IMR-90 (cell line): ENCODE measurements at places on chromosomes 16 and 17.

GRCh38 chr17:57954397-57955182 lies 622 bp downstream of the CUEDC1 start:
- DNase-seq = peak; percentile 46

DNA sequence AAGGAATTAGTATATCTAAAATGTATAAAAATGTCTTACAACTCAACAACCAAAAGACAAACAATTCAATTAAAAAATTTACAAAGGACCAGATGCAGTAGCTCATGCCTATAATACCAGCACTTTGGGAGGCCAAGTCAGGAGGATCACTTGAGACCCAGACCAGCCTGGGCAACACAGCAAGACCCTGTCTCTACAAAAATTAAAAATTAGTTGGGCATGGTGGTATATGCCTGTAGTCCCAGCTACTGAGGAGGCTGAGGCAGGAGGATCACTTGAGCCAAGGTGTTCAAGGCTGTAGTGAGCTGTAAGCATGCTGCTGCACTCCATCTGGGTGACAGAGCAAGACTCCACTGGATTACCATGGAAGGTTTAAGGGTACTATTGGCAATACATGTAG lies 33.8 kb downstream of the ZNRF1 start:
- no peak for DNase-seq

GRCh38 chr16:69909760-69910159 lies 41.4 kb upstream of the CLEC18A start:
- DNase-seq = no peak

- no peak for DNase-seq
These were observed 194.9 kb upstream of the RBFOX1 start for GRCh38 chr16:7137560-7138330.

DNA sequence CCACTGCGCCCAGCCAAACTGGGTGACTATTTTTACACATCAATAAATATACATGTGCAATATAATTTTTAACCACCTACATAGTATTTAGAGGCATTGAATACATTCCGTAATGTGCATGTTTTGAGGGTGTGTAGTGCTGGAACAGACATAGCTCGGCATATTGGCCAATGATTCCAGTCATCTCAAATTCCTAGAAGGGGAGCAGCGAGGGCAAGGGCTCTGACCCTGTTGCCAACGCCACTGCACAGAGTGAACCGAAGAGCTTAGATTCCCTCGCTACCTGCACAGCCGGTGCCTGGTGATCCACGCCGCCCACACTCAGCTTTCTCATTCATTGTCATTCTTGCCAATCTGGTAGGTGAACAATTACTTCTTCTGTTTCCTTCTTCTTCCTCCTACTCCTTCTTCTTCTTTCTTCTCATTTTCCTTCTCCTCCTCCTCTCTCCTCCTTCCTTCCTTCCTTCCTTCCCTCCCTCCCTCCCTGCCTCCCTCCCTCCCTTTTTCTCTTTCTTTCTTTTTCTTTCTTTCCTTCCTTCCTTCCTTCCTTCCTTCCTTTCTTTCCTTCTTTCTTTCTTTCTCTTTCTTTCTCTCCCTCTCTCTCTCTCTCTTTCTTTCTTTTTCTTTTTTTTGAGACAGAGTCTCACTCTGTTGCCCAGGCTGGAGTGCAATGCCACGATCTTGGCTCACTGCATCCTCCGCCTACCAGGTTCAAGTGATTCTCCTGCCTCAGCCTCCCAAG lies 26.3 kb upstream of the ATP2A3 start:
- DNase-seq = peak; percentile 22

DNA sequence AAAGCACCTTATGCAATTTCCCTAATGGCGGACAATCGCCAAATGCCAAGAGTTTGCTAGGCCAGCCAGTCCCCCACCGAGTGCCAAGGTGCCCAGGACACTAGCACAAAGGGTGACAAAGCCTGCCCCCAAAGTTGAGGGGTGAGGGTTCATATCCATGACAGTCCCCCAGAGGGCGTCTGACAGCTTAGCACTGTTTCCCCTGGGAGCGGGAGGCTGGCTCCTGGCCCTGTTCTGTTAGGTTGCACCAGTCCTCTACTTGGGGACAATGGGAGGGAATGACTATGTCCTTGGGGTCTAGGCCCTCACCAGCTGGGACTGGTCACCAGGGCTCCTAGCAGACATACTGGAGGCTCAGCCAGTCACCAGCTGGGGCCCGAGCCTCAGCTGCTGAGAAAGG lies 66.9 kb downstream of the MYO18A start:
- DNase-seq = no peak

DNA sequence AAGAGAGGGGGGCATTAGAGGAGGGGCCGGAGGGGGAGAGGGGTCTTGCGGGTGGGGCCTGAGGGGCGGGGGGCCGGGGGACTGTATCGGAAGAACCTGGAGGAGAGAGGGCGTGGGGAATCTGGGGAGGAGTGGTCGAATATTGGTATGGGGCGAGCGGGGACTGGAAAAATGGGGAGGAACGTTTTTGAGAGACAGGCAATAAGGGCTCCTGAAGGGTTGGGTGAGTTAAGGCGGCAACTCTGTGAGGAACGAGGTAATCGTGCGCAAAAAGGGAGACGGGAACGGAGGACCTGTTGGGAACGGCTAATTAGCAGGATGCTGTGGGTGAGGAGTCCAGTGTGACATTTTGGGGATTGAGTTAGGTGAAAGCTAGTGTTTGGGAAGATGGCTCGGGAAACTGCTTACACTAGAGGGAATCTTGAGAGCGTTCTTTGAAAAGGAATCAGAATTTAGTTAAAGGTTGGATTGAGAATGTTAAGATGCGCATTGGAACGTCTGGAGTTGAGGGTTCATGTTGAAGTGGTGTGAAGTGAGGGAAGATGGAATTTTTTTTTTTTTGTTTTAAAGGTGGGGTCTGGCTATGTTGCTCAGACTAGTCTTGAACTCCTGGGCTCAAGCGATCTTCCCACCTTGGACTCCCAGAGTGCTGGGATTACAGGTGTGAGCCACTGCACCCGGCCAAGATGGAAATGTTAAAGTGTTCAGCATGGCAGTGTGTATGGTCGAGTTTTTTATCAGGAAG lies 662 bp downstream of the WIPF2 start:
- peak; percentile 40 for DNase-seq

DNA sequence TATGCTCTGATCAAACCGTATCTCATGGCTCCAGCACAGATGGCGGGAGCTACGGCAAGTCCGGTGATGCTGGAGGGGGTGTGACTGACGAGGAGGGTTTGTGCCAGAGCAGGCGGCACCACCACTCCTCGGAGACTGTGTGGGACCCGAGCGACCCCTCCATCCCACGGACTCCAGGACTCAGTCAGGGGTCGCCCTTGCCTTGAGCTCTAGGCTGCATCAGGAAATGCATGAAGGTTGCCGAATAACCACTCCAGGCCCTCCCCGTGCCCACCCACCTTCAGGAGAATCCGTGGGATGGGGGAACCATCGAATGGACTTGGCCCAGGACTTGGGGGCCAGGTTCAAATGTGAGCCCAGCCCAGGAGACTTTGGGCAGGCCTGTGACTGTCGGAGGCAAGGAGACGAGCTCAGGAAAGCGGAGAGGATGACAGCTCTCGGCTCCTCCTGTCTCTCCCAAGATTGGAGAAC lies 60.2 kb upstream of the ZNF469 start:
- DNase-seq = no peak
